ENCODE measurements at places on chromosomes 7 and 10. TPM values are rescaled to one million over a fixed set of nuclear protein-coding genes. Genes with fewer than 3 reads are reported as not detected.

- no peaks in the 10 kb centered on the region for H3K4me1 ChIP-seq
- no peak for DNase-seq
- H3K27me3 ChIP-seq, result no peaks in the 10 kb centered on the region
Measured at GRCh38 chr10:102083541-102083940, 18.4 kb downstream of the HPS6 start.

Gene DOCK4
- 0.41 TPM for total RNA-seq

Gene ATP6V0A4
- not detected for total RNA-seq

Gene LRRN3
- total RNA-seq, result 28.0 TPM

- DNase-seq, result no peak
- H3K27ac ChIP-seq, result no peak overlapping the region
- H3K4me1 ChIP-seq, result no peaks in the 10 kb centered on the region
- H3K36me3 ChIP-seq, result no peaks in the 10 kb centered on the region
- H3K4me3 ChIP-seq, result no peak overlapping the region
Measured at GRCh38 chr7:109879287-109879828, 1211.6 kb upstream of the LRRN3 start.

Gene PON1
- total RNA-seq, result not detected

GRCh38 chr7:47765373-47765979 lies 182.8 kb downstream of the PKD1L1 start:
- H3K27me3 ChIP-seq, result no peaks in the 10 kb centered on the region
- H3K36me3 ChIP-seq, result no peaks in the 10 kb centered on the region
- no peak overlapping the region for H3K4me3 ChIP-seq
- H3K4me1 ChIP-seq, result no peaks in the 10 kb centered on the region

DNA sequence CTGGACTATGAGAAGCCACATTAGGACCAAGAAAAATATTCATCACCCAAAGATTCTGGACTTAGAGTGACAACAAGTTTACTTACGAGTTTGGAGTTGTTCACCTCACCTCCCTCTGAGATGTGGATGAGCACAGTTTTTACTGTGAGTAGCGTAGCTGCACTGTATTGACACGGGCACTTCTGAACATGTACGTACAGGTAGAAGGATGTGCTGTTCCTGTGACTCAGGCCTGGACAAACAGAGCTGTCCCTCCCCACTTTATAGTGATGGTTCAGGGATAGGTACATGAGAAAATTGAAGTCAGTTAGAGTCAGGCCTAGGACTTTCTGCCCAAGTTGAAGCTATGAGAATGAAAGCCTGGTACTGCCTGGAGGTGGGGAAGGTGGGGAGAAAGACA lies 80.9 kb upstream of the DYNC1I1 start:
- H3K4me1 ChIP-seq, result peaks cover 3% of the 10 kb centered on the region
- peaks cover 3% of the 10 kb centered on the region for H3K27me3 ChIP-seq
- no peak overlapping the region for H3K4me3 ChIP-seq
- no peak for DNase-seq

All from activated T-helper 2 cell treated with anti-CD3 and anti-CD28 coated beads, Interferon-gamma antibody, Interleukin-2, Interleukin-4, amounts not matched to agents 10 μg/mL and 5 μg/mL and 100 μg/mL, durations not matched to agents 14 hours and 24 hours and 36 hours (primary cell).